ENCODE measurements at places on chromosomes 16 and 17.

- no peak for DNase-seq
Observed at GRCh38 chr16:30335598-30336474, 19.3 kb downstream of the CD2BP2 start.

DNA sequence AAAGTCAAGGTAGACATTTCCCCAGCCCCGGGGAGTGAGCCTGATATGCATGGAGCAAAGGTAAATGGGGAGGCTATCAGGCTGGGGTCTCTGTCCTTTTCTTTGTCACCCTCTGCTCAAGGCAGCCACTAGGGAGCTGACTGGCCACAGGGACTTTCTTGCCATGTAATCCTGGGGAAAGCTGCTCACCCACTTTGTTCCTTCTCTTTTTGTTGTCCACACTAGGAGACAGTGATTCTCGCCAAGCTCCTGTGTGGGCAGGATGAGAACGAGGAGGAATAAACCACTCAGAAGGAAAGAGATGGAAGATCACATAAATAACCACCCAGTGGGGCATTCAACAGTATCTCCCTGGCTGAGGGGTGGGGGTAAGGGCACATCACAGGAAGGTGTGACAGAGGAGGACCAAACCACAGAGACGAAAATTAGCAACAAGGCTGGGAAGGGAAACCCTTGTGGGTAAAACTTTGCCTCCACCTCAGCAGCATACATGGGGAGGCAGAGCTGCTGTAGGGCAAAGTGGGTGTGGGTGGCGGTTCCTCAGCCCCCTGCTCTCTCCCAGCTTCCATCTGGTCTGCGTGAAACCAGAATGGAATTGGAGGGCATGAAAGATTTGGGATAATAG lies 26.2 kb upstream of the CCL1 start:
- no peak for DNase-seq

GRCh38 chr16:68866933-68867332 lies 23.6 kb downstream of the TANGO6 start:
- DNase-seq: no peak

DNA sequence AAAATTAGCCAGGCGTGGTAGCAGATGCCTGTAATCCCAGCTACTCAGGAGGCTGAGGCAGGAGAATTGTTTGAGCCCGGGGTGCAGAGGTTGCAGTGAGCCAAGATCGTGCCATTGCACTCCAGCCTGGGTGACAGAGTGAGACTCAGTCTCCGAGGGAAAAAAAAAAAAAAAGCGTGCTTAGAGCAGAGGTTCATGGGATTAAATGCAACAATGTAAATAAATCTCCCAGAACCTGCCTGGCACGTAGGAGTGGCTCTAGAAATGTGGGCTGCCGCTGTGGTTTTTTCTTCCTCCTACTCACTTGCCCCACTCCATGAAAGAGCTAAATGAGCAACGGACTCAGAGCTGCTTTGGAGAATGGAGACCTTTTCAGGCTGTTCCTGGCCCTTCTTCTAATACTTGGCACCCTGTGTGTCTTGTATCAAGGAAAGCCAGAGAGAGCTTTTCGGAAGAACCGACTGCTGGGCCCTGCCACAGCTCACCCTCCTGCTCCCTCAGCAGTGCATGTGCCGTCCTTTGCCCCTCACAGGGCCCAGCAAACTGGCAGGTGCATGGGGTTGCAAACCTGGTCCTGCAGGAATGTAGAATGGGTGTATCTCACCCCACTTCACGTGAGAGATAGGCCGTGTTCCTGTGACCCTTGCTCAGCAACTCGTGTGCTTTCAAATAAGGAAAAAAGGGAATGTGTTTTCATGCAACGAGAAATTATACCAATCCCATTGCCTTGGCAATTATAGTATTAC lies 52.0 kb downstream of the LDHD start:
- no peak for DNase-seq

DNA sequence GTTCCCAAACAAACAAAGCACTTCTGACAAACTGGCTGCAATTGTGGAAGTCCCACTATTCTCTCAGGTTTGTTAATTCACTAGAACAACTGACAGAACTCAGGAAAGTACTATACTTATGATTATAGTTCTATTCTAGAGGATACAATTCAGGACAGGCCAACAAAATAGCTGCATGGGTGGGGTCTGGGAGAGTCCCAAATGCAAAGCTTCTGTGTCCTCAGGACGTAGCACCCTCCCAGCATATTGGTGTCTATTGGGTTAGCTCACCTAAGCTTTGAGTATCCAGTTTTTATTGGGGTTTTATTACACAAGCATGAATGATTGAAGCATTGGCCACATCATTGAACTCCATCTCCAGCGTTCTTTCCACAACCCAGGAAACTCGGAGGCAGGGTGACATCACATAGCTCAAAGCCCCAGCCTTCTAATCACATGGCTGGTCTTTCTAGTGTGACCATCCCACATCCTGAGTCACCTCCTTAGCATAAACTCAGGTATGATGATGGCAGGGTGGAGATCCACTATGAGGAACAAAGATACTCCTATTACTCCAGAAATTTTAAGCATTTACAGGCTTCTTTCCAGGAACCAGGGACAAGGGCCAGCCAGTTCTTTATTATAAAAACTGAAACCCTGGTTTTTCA lies 43.9 kb upstream of the CCNF start:
- no peak for DNase-seq
